ENCODE measurements at places on chromosomes 5 and 9.
A peak's percentile ranks its signal among the peaks of the same experiment; 100 is the strongest.

DNA sequence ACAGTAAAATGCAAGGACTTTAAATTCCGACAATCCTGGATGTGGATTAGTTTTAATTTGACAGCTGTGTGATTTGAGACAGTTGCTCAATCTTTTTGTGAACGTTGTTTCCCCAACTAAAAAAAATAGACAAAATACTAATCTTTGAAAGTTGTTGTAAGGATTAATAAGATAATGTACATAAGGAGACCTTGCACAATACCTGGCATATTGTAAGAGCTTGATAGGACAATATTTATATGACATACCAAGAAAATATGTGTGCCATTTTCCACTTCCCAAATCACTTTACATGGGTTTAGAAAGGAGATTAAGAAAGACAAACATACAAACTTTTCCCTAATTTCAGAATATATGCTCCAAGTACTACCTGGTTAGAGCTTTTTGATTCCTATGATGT is 25.3 kb downstream of the ARRDC3 start:
- DNase-seq, result no peak

DNA sequence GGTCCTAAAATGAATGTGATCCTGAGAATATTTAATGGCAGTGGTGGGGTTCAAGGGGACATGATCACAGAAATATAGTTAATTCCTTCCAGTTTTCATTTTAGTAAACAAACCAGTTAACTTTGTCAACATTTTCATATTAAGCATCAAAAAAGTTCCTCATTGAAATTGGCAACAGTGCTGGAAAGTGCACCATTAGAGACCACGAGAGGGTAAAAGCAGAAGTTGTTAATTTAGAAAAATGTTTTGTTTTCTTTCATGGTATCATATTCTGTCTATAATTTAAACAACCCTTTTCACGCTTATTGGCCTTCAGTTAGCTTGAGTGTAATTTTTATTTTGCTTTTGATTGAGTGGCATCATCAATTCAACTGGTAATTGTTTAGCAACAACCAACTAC is 11.9 kb downstream of the GIN1 start:
- no peak for DNase-seq

- DNase-seq, result no peak
Measured at GRCh38 chr5:121752149-121752548, 99.5 kb upstream of the FTMT start.

- DNase-seq, result no peak
Measured at GRCh38 chr5:178115136-178115813, 1.9 kb downstream of the N4BP3 start.

- DNase-seq, result no peak
Measured at GRCh38 chr9:96381125-96381524, 2.4 kb downstream of the SLC35D2 start.

DNA sequence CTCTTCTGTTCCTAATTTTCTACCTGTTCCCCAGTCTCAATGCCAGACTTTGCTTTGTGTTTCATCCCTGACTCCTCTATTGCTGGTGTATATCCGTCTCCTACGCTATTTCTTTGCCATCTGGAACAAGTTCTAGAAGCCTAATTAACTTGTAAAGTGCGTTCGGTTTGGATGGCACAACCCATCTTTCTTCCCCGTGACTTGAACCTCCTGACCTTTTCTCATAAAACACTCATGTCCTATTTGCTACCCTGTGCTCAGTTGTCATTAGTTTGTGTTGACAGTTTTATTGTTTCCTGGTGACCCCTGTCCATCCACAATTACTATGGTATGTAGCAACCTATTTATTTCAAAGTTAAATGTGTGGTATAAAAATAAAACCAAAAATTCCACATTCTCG is 323.5 kb downstream of the TLE4 start:
- DNase-seq, result no peak

DNA sequence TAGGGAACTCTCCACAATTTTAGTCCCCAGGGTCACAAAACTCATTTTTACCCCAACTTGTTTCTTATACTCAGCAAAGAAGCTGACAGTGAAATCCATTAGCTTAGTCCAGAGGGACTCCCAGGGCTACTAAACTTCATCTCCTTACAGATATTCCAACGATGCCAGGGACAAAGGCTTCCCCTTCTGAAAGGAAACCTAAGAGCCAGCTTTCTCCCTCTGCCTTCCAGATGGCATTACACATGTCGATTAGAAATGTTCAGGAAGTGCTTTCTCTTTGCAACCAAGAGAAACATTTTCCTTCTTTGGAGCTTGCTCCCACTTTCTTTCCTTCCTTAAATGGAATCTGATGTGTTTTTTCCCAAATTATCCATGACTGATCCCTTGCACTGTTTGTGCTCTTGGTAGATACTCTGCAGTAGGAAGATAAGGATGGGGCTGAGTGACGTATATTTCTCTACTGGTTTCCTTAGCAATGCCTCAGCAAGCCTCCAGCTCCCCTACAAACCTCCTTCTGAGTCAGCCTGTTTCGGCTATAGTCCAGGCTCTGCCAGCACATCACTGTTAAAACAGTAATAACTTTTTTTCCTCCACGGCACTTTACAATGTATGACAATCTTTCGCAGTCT is 43.0 kb upstream of the HTR4 start:
- DNase-seq, result no peak

- DNase-seq, result no peak
Measured at GRCh38 chr9:71806901-71807307, 38.6 kb upstream of the CEMIP2 start.

DNA sequence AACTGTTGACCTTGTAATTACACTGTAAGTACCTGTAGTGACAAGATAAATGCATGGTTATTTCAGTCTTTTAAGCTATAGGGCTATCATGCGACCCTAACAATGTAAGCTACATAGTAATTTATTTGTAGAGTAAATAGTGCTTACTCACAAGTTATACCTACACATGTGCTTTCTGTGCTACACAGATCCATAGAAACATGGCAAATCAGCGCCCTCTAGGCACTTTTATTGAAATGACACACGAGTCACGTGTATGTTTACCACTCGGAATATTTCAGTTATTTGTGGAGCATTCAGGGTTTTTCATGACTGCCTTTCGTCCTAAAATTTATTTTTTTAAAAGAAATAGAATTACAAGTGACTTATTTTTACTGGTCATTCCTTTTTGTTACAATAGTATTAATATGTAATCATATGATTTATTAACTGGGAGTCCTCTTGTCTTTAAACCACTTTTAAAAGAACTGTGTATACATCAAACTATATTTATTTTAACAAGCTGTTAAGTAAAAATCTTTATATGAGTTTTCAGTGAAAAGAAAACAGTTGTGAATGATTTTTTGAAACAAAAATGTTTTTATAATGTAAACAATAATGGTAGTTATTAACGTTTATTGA is 1242.3 kb upstream of the WWC1 start:
- peak; percentile 99 for DNase-seq

GRCh38 chr5:172740428-172741205 is 30.4 kb downstream of the DUSP1 start:
- no peak for DNase-seq

DNA sequence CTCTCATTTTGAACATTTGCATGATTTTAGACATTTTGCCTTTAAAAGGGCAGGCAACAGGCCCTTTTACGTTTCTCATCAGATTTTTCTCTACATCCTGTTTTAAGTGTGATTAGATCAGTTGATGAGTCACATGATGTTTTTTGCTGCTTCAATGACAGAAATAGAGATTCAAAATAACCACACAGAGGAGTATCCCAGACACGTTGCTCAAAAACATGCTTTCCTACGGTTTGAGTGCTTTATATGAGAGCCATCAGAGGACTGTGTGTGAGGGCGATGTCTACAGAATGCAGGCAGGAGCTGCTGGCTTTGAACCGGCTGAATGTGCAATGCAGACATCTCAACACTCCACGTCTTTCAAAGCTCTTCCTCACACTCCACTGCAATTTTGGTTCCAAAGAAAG is 42.1 kb downstream of the OTULIN start:
- DNase-seq, result no peak

Measured in NCI-H2081 treated with DMSO at 0.1 percent for 48 hours (cell line).